ENCODE measurements at places on chromosomes 16 and 17.

DNA sequence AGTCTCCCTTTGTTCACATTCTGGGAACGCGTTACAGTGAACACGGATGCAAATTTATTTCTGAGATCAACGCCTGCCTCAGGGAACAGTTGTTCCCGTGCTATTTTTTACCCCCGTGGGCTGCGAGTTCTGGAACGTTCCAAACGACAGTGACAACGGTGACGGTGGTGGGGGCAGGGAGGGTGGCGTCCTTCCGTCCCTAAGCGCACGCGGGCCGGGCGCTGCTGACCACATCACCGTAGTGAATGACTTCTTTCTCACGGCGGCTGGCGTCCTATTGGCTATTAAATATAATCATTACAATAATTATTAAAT lies 45.1 kb upstream of the SSTR5 start:
- no peak for DNase-seq

GRCh38 chr16:19923396-19923795 lies 38.7 kb upstream of the GPRC5B start:
- DNase-seq, result no peak

GRCh38 chr17:81067391-81067811 lies 32.5 kb downstream of the BAIAP2 start:
- DNase-seq, result no peak

DNA sequence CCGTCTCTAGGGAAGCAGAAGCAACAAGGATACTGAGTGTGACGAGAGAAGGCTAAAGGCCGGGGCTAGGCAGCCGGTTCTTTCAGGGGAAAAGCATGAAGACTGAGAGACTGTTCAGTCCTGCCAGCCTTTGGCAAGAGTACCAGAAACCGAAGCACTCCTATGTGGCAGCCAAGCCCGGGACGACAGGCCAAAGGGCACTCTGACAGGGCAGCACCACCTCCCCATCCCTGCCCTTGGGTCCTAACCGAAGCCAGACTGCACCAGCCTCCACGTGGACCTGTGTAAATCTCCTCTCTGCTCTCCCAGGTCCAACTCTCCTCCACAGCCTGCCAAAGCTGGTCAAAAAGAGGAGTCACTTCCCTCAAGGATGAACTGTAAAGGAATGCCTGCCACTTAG lies 23.5 kb upstream of the ALOX15 start:
- no peak for DNase-seq

DNA sequence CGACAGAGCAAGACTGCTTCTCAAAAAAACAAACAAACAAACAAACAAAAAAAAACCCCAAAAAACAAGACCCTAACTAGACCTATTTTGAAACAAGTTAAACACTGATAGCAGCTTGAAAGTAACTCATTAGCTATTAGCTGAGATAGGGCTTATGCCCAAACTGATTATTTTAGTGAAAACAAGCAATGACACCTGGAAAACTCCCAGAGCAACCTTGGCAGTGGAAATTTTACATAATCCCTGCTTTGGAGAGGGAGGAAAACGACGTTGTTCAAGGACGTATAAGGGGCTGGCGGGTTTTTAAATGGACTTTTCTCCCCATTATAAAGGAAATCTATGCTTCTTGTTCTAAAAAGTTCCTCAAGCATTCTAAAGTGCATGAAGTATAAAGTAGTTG lies 45.4 kb upstream of the AQP8 start:
- DNase-seq, result no peak

- DNase-seq, result no peak
These were observed 7.1 kb downstream of the TFAP4 start for GRCh38 chr16:4265676-4266075.

GRCh38 chr17:16495561-16495960 lies 3.6 kb upstream of the LRRC75A start:
- DNase-seq, result no peak

DNA sequence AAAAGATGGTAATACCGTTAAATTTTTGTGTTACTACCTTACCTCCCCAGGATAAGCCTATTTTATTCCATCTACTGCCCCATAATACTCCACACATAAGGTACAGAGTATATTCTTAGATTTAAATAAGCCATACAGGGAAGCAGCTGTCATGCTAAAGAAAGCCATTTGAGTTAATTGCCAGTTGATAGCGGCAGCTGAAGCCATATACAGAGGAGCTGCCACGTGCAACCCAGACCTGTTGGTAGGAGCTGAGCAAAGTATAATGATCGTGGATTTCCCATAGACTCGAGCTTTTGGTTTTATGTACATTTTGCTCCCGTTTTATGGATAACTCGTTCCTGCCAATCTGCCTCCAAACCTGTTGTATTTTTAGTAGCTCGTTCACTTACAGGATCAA lies 12.0 kb downstream of the CPSF4L start:
- DNase-seq, result no peak

DNA sequence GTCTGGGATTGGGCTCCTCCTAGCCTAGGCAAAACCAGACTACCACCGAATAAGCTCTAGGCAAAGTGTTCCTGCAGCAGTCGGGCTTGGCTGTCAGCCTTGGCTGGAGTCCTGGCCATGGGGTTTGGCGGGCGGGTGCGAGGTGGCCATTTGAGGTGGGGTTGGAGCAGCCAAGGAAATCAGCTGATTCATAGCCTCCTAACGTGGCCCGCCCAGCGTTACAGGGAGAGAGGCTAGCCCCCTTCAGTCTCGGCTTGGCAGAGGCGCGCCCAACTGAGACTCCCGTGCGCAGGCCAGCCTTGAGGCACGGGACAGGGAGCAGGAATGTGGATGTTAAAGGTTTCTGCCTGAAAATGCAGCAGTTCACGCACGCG lies 1.9 kb downstream of the PMP22 start:
- DNase-seq, result no peak

- no peak for DNase-seq
These were observed 69.8 kb upstream of the METRNL start for GRCh38 chr17:83009414-83010205.

GRCh38 chr17:38702916-38703741 lies 1.9 kb upstream of the MLLT6 start:
- peak; percentile 62 for DNase-seq

DNA sequence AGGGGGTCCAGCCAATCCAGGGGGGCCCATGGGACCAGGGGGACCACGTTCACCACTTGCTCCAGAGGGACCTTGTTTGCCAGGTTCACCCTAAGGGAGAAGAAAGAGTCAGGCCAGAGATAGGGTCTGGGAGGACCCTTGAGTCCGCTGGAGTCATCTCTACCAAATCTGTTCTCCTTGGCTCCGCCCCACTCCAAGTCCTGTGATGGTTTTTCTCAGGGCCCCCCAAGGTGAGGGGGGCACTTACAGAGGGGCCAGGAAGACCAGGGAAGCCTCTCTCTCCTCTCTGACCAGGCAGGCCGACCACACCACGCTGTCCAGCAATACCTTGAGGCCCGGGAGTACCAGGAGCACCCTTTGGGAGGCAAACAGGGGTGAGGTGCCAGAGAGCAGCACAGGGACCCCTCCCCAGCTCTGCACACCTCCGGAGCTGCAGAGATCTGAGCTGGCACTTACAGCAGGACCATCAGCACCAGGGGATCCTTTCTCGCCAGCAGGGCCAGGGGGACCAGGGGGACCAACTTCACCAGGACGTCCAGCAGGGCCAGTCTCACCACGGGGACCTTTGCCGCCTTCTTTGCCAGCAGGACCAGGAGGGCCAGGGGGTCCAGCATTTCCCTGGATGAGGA lies 12.4 kb downstream of the COL1A1 start:
- no peak for DNase-seq

DNA sequence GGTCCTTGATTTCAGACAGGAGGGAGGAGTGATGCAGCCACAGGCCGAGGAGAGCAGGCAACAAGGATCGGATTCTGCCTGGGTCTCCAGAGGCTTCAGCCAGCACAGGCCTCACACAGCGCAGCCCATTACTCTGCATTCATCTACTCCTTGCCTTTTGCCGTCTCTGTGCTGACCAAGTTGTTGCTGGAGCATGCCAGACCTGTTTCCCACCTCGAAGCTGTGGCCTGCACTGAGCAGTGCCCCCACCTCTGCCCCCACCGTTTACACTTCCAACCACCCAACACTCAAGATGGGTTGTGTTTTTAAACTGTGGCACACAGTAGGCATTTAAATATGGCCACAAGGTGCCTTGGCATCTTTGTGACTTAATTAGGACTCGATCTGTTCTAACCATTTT lies 1.3 kb downstream of the PRM2 start:
- DNase-seq, result no peak

- DNase-seq, result no peak
These were observed 5.8 kb downstream of the CBX8 start for GRCh38 chr17:79790805-79791734.

- DNase-seq, result peak; percentile 90
These were observed 5.5 kb upstream of the RHBDF2 start for GRCh38 chr17:76506408-76507345.

DNA sequence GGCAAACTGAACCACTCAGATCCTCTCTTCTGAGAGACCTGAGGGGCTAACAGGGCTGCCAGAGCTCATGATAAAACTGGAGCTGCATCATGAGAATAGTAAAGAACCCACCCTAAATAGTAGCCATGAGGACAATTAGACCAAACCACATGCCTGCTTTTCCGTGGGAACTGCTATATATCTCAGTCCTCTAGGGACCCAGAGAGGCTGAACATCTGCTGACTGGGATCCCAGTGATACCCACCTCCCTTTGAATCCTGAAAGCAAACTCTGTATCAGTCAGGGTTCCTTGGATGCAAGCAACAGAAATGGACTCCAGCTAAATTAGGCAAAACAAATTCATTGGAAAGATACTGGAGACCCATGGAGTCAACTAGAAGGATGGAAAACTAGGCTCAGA lies 6.5 kb downstream of the MT1X start:
- no peak for DNase-seq

GRCh38 chr16:81357711-81358260 lies 43.0 kb downstream of the GAN start:
- DNase-seq, result no peak

DNA sequence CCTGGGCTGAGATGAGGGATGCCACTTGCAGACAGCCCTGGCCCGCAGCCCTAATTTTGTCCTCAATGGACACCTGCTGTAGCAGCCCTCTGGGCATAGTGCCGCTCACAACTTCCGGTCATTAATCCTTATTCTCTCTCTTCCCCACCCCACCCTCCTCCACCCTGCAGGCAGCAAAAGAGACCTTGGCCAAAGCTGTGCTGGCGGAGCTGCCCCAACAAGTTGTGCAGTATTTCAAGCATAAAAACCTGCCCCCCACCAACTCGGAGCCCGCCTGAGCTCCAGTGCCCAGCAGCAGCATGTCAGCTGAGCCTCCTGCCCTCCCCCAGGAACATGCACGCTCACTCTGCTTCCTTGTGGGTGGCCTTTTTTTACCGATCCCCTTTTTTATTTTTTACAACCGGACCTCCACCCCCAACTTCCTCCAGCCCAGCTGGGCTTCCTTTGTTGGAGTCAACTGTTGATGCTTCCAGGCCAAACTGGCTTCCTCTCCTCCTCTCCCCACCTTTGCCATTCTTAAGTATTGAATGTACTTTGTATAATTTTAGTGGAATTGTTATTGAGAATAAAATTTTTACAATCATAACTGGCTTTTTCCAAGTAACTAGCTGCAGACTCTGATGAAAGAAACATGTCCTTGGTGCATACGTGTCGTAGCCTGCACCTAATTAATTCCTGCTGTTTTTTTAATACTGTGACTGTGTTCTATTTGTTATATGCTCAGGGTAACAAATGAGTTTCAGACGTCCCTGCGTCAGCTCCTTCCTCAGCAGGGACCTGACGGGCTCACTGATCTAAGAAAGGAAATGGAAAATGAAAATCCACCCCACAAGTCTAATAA lies 38.2 kb downstream of the PSME3IP1 start:
- DNase-seq, result no peak

DNA sequence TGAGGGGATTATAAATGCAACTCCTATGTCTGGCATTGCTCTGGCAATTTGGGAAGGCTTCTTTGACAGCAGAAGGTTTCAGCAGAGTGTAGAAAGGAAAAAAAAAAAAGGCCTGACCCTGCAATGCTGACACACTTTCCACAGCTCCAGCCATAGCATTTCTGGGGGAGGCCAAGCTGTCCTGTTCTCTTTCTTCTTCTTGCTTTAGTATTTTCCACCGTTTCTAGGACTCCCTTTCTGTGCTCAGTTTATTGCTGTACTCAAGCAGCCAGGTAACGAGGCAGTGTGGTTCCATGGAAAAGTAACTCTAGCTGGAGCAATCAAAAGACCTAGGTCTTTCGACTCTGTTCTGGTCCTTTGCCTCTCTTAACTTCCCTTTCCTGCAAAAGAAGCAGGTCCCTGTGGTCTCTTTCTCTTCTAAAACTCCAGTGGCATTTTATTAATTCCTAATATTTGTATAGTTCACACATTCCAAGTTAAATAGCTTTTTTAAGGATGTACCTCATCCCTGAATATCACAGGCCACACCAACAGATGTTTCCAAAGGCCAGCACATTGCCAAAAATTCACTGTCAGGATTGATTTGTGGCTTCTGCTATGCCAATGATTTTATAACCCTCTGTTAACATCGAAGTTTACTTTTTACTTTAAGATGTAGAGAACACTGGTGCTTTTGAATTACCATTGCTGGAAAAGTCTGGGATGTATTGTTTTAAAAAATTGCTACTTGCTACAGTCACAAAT lies 90.3 kb upstream of the BCAR1 start:
- no peak for DNase-seq

GRCh38 chr17:32757963-32758362 lies 119.0 kb downstream of the MYO1D start:
- no peak for DNase-seq

Measured in stimulated activated CD4-positive, alpha-beta T cell treated with anti-CD3 and anti-CD28 coated beads, Interleukin-15, amount 100 ng/mL, for 24 hours (primary cell).